Lower leg skin (tissue), 4 donors: ENCODE measurements at places on chromosomes 7 and 10.

DNA sequence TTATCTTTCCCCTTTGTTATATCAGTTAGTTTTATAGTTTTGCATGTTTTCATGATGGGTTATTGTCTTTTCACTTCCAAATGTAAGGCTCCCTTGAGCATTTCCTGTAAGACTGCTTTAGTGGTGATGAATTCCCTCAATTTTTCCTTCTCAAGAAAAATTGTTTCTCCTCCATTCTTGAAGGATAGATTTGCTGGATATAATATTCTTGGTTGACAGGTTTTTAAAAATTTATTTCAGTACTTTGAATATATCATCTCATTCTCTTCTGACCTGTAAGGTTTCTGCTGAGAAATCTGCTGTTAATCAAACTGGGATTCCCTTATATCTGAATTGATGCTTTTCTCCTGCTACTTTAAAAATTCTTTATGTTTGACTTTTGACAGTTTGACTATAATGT lies 33.3 kb downstream of the SCART1 start:
- DNase-seq, result no peak

DNA sequence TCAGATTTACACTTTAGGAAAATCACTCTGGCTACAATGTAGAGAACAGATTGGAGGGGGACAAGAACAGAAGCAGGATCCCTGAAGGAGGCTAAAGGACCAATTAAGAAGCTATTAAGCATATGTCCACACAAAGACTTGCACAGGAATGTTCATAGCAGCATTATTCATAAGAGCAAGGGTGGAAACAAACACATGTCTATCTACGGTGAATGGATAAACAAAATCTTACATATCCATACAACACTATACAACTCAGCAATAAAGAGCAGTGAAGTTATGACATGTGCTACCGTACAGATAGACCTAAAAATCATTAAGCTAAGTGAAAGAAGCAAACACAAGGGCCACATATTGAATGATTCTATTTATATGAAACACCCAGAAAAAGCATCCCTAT lies 10.4 kb downstream of the CHCHD3 start:
- no peak for DNase-seq

- no peak for DNase-seq
These were observed 10.4 kb downstream of the TM9SF3 start for GRCh38 chr10:96576277-96576980.

DNA sequence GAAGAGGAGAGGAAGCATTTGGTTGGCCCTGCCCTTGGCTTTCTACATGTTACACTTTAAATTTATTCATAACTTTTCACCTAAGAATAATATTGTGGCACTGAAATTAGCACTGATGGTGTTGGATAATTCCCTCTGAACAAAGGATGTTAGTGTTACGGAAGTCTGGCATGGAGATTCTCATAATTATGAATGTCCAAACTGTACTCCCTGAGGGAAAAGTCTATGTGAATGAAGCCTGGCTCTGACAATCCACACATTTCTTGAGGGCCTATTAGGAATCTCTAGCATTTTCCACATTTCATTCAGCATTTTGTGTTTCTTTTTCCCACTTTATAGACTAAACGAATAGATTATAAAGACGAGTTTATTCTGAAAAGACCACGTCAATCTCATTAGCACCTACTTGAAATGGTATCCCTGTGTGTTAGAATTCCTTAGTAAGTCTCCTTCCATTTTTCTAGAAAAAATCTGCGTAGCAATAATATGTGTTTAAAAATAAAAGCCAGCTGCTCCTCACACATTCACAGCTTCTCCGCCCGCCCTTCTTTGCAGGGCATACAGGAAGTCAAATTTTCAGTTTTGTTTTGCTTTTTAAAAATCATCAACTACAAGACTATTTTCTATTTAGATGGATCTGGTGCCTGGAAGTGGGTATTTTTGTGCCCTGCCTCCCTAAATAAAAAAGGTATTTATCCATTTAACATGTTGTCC lies 131.8 kb upstream of the PALS2 start:
- DNase-seq, result no peak

DNA sequence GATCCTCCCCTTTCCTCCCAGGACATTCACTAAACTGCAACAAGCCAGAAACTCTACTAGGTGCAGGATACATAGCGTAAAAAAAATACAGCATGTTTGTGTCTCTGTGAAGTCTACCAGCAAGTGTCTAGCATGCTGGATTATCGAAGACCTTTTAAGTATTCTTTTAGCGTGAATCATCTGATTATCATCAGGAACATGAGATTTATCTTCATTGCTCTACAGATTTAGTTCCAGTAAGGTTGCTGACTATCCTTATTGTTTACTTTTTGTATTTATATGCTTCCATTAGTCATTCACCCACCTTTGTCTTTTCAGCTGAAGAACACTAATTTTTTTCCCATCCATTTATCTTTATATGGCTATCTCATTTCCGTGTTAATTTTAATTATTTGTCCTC lies 62.8 kb downstream of the PDZD8 start:
- DNase-seq, result no peak

GRCh38 chr7:51062222-51062987 lies 254.2 kb downstream of the COBL start:
- DNase-seq, result peak; percentile 81

DNA sequence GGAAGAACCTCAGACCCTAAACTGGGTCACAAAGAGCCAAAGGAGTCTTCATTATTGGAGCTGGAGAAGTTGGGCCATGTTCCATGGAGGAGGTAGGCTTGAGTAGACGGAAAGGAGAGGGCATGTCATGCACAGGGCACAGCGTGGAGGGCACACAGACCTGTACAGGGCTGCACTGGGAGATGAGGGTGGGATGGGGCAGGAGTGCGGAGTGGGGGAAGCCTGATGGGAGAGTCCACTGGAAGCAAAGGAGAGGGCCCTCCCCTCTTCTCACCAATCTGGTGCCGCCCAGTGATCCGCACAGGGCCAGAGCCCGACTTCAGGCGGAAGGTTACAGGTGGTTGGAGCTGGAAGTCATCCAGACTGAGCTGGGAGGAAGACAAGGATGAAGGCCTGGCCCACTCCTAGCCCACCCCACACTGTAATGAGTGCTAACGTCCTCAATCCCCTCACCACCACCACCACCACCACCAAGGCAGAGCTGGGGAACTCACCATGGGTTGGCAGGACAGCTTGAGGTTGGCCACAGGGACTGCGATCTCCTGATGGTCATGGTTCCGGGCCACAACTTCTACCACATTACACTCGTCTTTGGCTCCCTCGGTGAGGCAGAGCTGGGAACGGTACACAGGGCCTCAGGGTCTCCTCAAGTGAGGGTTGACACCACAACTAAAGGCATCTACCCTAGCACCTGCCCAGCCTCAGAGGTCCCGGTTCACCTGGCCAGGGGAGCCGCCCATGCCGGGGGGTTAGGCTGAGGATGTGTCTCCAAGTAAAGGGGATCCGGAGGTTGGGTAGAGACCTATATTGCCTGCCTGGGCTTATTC lies 1.0 kb downstream of the NPM3 start:
- peak; percentile 84 for DNase-seq

DNA sequence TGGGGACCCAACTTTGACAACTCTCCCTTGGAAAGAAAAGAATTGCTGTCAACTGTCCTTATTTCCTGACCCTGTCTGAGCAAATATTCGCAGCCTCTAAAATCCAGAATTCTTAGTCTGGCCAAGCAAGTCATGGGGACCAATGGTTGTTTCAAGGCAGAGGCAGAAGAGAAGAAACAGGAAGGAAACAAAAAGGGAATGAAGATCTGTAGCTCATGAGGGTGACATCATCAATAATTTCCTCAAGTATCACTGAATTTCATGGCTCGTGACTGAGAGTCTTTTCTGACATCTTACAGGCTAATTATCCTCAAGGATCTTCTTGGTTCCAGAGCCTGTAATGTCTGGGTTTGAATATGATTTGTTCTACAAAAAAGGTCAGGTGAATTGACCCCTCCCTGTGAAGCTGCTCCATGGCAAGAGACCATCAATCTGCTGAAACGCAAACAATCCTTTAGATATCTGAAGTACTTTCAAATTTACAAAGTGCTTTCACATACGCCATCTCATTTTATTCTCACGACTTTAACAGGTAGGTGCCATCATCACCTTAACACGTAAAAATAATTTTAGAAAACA lies 5.8 kb downstream of the CDK6 start:
- DNase-seq, result no peak

DNA sequence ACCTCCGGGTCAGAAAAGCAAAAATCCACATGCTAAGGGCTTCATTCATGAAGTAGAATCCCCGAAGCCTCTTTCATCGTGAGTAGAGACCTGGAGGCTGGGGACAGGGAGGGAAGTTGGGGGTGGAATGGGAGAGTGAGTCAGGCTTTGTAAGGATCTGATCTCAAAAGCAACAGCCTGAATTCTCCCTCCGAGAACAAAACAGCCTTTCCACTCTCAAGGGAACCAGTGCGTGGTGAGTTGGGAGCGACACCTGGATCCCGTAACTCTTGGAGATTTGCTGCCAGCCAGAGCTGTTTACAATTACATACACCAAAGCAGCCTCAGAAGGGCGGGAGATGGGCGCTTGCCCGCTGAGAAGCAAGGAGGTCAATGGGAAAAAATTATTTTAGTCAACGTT lies 10.8 kb downstream of the AFAP1L2 start:
- no peak for DNase-seq

DNA sequence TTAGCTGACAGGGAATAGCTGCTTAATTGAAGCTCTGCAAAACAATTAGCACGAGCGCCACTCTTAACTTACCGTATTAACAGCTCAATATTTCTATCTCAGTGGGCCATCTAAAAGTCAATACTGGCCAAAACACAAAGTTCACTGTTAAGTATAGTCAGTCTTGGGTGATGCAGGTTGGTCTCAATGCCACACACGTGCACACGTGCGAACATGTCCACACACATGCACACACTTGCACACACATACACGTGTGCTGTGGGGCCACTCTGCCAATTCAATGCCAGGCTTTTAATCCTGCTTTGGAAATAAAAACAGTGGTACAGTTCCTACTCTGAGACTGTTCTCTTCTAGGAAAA lies 105.1 kb downstream of the GRB10 start:
- no peak for DNase-seq

DNA sequence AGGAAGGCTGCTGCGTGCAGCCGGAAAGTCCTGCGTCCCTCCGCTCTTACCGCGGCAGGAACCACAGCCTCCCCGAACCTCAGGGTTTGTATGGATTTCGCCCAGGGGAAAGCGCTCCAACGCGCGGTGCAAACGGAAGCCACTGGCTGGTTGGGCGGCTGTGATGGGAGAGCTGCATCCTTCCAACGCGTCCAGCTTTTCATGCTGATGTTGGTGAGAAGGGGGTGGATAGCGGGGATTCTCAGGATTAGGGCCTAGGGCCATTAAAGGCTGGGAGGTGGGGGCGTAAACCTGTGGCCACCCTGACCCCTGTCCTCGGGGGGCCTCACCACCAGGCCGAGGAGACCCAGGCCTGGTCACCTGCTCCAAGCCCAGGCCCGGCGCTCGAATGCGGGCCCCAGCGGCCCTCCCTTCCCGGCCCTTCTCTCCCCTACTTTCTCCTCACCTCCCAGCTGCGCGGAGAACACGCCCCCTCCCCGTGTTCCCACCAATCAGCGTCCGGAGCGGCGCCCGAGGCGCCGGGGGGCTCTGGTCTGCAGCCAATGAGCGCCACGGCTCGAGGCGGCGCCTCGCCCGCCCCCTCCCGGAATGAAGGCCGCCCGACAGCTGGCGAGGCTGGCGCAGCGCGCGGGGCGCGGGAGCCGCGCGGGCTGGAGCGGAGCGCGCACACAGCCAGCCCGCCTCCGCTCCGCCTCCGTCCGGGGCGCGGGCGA lies 458 bp upstream of the NANOS1 start:
- peak; percentile 70 for DNase-seq

- no peak for DNase-seq
These were observed 13.3 kb downstream of the ZCCHC24 start for GRCh38 chr10:79431891-79432831.

- no peak for DNase-seq
These were observed 9.8 kb upstream of the PNLIPRP3 start for GRCh38 chr10:116417821-116418220.
